ENCODE measurements at places on chromosomes 4 and X.

DNA sequence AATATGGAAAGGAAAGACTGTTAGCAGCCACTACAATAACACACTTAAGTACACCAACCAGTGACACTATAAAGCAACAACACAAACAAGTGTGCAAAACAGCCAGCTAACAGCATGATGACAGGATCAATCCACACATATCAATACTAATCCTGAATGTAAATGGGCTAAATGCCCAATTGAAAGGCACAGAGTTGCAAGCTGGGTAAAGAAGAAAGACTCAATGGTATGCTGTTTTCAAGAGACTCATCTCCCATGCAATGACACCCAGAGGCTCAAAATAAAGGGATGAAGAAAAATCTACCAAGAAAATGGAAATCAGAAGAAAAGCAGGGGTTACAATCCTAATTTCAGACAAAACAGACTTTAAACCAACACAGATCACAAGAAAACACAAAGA, 94.2 kb upstream of the ENPEP start:
- DNase-seq: no peak

GRCh38 chrX:15985937-15986336, 131.3 kb upstream of the AP1S2 start:
- DNase-seq: peak; percentile 23

DNA sequence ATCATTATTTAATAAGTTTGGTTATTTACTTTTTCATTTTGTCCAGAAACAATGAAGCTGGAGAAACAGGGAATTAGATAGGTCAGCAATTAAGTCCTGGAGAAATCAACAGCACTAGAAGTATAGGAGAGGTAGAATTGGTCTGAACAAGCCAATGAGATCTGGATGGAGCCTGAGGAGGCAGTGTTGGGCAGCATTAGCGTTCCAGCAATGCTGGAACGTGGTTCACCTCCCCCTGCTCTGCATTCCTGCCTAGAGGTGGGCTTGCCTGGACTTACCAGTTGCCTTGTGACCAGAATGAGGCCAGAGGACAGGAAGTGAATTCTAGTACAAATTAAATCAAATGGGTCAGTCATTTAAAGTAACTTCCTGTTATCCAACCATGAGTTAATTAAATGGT, 4.6 kb downstream of the RASSF6 start:
- no peak for DNase-seq

DNA sequence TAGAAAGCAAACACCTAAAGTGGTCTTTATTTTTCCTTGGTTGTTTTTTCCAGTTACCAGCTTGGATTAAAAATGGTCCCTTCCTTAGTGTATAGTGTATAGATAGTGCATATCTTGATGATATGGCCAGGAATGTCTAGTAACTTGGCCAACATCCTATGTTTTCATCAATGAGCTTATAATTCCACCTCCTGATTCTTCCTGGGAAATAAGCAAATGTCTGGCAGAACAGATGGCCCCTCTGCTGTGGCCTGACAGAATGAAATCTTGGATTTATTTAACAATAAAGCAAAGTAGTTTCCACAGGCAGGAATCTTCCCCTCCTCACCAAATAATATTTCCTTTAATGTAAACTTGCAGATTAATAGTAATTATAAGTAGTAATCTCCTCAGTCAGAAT, 6.1 kb downstream of the SCARB2 start:
- no peak for DNase-seq

- DNase-seq: no peak
Observed at GRCh38 chrX:14295426-14295825, 233.9 kb upstream of the GLRA2 start.

- DNase-seq: no peak
Observed at GRCh38 chr4:118981171-118981838, 92.7 kb downstream of the SYNPO2 start.

GRCh38 chr4:138599965-138600364, 357.8 kb upstream of the SLC7A11 start:
- DNase-seq: peak; percentile 26

DNA sequence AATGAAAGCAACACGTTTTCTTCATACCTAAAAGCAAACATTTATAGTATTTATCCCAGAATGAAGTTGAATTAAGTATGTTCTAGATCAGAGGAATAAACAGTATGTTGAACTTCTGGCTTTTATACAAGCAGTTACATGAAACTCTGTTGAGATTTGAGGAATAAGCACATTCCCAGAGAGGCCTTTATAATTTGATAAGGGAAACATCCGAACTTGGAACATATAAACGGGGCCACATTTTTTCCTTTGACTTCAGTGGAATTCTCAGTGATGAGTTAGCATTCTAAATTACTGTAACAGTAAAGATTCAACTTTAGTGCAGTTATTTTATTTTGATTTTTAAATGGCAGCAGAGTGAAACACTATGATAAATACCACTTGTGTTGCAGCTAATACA, 119.5 kb downstream of the GLRA3 start:
- DNase-seq: no peak

DNA sequence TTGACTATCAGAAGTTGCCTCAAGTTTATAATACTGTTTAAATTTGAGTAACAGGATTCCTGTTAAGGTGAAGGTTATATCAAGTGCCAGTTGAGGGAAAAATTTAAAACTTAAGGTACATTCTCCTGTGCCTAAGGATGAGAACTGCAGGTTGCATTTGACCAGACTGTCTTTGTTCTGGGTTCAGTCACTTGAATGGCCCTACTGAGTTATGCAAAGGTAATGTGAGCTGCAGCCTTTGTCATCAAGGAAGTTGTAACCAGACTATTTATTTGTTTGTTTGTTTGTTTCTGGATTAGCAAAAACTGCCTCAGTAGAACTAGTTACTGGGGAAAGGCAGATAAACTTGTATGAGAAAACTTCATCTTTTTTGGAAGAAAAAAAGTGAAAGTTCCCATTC, 131.9 kb downstream of the ATOH1 start:
- no peak for DNase-seq

GRCh38 chrX:134599184-134599914, 58.9 kb downstream of the PLAC1 start:
- peak; percentile 61 for DNase-seq

DNA sequence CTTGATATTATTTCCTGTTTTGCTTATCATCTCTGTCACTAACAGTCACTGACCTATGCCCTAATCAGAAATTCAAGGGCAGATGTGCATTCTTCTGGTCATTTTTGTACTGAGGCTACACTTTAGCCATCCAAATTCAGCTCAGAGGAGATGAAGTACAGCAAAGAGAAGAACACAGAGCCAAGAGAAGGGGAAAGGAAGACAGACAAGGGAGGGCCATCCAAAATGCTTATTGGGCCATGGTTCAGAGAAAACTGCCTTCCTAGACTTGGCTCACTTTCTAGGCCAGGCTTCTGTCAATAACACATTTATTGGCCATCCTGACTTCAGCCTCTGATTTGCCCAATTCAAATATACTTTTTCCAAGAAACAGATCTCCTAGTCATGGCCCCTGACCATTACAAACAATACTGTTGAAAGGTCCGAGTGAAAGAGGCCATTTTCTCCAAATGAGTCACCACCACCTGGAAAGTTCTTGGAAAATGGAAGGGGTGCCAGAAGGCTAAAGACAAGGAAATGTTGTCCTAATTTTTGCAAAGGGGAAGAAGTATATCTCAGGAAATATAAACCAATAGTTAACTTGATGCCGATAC, 56.4 kb downstream of the DCX start:
- DNase-seq: no peak

- DNase-seq: no peak
Observed at GRCh38 chr4:62252728-62253127, 1052.6 kb downstream of the ADGRL3 start.

DNA sequence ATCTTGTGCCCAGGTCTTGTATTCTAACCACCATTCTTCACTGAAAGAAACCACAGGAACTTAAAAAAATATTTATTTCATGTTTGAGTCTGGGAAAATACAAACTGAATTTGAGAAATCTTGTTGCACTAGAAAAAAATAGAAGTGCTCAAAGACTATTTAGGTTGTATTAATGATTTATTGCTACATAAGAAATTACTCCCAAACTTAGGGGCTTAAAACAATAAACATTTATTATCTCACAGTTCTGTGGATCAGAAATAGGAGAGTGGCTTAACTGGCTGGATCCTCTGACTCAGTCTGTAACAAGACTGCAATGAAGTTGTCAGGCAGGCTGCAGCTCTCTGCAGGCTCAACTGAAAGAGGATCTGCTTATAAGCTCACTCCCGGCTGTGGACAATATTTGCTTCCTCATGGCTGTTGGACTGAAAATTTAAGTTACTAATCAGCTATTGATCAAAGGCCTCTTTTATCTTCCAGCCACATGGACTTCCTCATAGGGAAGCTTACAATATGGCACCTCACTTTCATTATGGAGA, 295.4 kb upstream of the FAM241A start:
- no peak for DNase-seq

DNA sequence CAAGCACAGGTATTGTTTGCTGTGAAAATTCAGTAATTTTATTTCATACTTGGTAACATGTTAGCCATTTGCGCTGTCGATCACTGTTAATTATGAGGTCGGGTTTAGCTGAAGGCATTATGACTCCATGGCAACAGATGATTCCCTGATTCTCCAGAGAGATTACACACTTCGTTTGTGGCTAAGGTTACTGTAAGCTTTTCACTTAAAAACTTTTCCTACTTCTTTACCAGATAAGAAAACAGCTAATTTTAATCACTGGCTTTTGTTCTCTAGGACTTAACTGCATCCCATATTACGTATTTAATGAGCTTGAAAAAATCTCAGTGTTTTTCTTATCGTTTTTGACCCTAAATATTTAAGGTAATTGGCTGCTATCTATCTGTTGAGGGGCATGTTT, 2.1 kb downstream of the GSTCD start:
- DNase-seq: no peak

GRCh38 chr4:126718136-126718535, 914.6 kb upstream of the INTU start:
- no peak for DNase-seq

- DNase-seq: no peak
Observed at GRCh38 chr4:38009949-38010348, 49.8 kb downstream of the PTTG2 start.

DNA sequence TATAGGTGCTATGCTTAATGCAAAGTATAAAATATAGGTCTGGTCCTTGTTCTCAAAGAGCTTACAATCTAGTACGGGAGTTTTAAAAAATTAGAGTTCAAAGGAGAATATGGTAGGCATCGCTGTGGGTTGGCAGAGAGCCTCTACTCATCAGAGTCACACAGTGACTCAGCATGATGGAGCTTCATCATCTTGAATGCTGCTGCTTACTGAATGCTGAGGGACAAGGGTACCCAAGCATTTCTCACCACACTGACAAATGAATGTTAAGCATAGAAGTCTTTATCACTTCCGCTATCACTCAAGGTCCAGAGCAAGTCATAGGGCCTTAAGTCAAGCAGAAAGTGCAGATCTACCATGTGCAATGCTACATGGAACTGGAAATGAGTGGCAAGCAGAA, 268.6 kb upstream of the IGFBP7 start:
- DNase-seq: no peak

DNA sequence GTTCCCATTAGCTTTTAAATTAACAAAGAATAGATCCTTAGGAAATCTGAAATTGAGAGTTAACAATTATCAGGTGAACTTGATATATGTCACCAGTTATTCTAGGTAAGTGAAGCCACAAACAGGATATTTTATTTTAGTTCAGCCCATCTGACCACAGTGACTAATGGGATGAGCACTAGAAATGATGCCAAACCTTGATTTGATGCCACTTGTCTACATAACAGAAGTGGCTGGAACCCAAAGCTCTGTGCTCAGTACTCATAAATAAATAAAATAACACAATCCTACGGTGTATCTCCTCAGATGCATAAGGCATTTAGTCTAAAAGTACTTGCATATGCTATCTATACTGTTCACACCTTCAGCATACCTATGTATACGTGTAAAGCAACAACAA, 12.2 kb downstream of the SLITRK4 start:
- no peak for DNase-seq

DNA sequence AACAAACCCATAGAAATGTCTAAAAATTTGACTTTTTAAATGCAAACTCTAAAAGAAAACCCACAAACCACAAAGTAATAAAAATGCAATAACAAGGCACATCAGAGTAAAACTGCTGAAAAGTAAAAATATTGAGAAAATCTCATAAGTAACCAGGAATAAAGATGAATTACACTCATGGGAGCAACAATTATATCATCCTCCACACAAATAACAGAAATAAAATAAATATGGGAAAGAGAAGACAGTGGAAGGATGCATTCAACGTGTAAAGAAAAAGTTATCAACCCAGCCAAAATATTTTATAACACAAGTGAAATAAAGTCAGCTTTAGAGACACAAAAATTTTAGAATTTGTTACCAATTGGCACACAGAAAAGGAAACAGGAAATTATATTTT, 1420.2 kb downstream of the PCDH18 start:
- DNase-seq: no peak

DNA sequence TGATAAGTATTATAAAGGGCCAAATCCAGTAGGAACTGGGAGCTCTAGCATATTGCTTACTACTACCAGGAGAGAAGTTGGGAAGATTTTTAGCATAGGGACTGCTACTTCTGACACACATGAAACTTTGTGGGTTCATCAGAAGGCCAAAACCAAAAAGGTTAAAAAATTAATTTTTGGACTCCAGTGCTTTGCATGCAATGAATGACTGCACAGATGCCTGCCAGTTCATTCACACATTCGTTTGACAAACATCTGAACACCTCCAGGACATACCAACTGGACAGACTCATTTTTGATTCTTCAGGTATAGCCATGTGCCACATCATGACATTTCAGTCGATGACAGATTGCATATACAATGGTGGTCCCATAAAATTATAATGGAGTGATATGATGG, 79.8 kb downstream of the MID1IP1 start:
- DNase-seq: peak; percentile 12

- DNase-seq: no peak
Observed at GRCh38 chr4:69888336-69888735, 28.4 kb upstream of the SULT1E1 start.

DNA sequence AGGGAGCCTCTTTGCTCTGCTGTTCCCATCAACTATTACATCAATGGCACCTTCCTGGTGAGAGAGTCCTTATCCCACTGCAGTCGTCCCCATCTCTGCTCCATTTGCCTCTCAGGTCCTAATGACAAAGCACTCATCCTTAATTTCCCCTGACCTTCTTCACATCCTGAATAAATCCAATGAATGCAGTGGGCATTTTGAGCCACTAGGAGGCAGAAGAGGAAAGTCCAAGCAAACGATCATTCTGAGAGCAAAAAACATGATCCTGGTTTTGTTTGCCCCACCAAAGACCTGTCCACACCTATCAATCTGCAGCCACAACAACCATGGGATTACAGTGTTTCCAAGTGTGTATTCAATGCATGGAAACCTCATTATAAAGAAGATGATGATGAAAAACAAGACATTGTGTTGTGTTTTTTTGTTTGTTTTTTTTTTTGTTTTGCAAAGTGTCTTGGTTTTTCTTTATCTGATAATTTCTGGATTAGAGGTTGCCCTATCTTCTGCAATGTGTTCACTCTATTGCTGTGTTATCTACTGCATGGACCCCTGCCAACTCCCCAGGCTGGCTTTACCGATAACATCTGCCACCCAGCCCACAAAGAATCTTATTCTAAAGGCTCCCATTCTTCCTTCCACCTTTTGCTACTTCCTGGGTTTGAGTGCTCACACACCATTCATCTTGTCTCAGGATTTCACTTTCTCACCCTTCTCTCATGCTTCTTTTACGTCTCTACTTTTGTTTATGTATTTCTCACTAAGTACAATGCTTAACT, 207.2 kb downstream of the NLGN4X start:
- DNase-seq: peak; percentile 37

GRCh38 chr4:2651998-2652397, 104.1 kb downstream of the TNIP2 start:
- no peak for DNase-seq

GRCh38 chr4:121510341-121510874, 129.6 kb upstream of the QRFPR start:
- peak; percentile 35 for DNase-seq

- DNase-seq: no peak
Observed at GRCh38 chrX:75076429-75076828, 79.7 kb downstream of the ABCB7 start.

All from GM12865 (cell line).